Lower leg skin (tissue), 4 donors: ENCODE measurements at places on chromosomes 5 and 9. TPM values are rescaled to one million over a fixed set of nuclear protein-coding genes. Genes with fewer than 3 reads are reported as not detected.

GRCh38 chr5:107436201-107436600, 234.5 kb downstream of the EFNA5 start:
- no peak for DNase-seq

GRCh38 chr9:79107911-79108676, 463.7 kb upstream of the TLE4 start:
- no peak for DNase-seq

TTC39B gene
- total RNA-seq = 53.3 TPM

PDGFRB gene
- 33.9 TPM for total RNA-seq

TSLP gene
- total RNA-seq = 0.49 TPM

DNA sequence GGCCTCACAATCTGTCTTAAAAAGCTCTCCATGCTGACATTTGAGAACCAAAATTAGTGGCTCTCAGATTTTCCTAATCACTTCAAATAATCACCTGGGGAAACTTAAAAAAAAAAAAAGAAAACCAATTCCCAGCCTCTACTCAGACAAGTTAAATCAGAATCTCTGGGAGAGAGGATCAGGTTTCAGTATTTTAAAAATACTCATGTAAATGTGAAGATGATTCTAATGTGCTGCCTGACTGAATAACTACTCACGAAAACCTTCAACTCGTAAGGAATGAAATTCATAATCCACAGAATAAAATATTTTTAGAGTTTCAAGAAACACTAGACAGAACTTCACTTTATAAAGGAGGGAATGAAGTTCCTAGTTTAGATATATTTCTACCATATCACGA, 114.4 kb downstream of the SVEP1 start:
- DNase-seq = no peak

GOLGA2 gene
- 81.8 TPM for total RNA-seq

DNA sequence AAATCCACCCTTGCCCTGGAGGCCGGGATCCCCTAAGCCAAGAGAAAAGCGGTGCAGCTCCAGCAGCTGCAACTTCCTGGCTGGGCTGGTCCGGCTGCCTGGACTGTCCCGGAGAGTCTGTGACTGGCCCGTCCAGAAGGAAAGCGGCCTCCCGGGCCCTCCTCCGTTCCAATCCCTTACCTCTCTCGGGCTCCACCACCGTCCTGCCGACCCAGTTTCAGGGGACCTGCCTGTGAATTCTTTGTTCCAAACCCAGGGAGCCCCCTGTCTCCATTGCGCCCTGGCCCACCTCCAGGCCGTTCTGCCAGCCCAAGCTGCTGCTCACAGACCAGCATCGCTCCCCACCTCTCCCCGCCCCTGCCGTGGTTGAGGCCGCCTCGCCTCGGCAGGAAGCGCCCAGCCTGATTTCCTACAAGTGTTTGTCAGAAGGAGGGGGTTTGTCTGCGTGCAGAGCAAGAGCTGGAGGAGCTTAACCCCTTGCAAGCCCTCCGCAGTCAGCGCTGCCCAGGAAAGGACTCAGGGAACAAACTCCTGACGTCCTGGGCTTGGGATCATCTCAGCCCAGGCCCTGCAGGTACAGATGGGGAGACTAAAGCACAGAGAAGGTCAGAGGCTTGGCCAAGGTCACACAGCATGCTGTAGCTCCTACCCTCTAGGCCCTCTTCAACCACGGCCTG, at the start of gene AKNA:
Gene AKNA (minus strand): TSS at position 303 of the 677 bp plus-strand sequence. CDS start 6,649 bp downstream, outside the sequence.
- peak; percentile 73 for DNase-seq

- DNase-seq = no peak
Observed at GRCh38 chr9:129351642-129352145, 173.6 kb upstream of the IER5L start.

GRCh38 chr5:27472000-27472763, 433.8 kb upstream of the CDH9 start:
- no peak for DNase-seq

- DNase-seq = no peak
Observed at GRCh38 chr5:115594128-115595047, 7.9 kb downstream of the TICAM2 start.

DNA sequence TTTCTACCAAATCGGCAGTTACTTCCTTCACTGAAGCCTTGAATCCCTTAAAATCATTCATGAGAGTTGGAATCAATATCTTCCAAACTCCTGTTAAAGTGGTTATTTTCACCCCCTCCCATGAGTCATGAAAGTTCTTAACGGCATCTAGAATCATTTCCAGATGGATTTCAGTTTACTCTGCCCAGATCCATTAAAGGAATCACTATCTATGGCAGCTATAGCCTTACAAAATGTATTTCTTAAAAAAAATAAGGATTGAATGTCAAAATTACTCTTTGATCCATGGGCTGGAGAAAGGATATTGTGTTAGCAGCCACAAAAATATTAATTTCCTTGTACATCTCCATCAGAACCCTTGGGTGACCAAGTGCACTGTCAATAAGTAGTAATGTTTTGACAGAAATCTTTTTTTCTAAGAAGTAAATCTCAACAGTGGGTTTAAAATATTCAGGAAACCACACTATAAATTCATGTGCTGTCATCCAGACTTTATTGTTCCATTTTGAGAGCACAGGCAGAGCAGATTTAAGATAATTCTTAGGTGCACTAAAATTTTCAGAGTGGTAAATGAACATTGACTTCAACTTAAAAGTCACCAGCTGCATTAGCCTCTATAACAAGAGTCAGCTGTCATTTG, 767.7 kb downstream of the DTWD2 start:
- DNase-seq = no peak

DNA sequence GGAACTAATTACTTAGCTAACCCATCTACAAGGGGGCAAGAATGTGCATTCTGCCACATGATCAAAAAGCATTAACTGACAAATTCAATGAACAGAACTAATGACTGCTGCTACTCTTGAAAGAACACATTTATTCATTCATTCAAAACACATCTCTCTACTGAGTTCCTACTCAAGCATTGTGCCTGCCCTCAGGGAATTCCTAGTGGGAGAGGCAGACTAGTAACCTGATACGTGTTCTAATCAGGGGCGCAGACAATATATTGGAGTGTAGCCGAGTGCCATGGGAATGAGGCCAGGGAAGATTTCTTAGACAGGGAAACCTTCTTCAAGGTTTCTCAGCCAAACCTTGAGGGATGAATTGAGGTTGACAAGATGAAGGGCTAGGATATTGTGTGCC, 56.7 kb upstream of the PAPPA start:
- DNase-seq = no peak

WDR38 gene
- not detected for total RNA-seq

GRCh38 chr9:95507464-95508241, 9.1 kb downstream of the PTCH1 start:
- DNase-seq = peak; percentile 87

GNA14 gene
- total RNA-seq = 0.13 TPM

FYB1 gene
- 3.5 TPM for total RNA-seq

DNA sequence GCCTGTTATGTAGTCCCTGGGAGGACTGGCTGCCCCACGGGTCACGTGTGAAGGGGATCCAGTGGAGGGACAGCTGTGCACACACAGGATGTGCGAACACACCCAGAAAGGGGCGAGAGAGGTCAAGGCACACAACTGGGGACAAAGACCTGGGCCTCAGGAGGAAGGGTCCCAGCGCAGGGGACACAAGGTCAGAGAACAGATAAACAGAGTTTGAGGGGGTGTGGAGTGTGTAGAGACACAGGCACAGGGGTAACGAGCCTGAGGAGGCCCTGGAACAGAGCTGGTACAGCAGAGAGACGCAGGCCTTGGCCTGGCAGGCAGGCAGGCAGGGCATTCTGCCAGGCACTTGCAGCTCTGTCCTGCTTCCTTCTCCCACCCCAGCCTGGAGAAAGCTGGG, 14.8 kb upstream of the PSMD5 start:
- DNase-seq = no peak

ASPN gene
- total RNA-seq = 4.1 TPM

DNA sequence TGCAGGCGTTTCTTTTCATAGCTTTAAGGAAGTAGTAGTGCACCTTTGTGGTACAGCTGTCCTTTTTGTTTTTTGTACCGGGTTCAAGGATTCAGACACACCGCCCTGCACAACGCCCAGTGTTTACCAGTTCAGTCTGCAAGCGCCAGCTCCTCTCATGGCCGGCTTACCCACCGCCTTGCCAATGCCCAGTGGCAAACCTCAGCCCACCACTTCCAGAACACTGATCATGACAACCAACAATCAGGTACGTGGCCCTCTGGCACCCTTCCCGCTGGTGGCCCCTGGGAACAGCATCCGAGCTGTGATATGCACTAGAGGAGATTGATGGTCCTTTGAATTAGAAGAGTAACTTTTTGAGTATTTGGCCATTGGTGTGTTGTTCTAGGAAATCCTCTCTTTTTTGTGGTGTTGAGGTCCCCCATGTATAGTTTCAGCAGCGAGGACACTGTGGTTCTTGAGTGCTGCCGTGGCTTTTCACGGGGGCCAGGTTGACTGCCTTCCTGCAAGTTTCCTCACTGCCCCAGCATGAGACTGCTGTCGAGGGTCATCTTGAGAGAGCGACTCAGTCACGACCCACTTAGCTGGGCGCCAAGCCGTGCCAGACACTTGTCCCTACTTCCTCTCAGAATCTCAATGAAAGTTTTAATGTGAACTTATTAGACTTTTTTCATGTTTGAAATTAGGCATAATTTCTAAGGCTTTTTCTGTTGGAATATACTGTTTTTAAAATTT, 37.9 kb downstream of the TENT4A start:
- DNase-seq = peak; percentile 81

DNA sequence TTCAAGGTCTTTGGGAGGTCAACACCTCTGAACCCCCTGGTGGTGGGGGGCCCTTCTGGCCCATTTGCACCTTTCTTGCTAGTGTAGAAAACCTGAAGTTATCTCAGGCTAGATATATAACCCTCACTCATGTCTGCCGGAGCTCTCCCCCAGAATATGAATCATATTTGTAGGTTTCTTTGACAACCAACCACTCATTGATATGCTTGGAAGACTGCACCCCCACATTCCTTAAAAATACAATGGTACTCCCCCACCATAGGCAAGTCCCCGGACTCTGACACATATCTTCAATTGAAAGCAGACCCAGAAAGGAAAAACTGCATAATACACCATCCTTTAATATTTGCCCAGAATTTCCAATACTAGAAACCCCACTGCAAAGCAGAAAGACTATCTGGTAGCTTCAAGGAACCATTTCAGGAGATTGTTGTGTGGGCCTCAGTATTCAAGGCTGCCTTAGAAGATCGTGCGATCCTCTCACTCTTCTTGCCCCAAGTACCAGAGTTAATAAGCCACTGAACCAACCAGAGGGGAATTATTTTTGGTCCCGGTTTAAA, 978 bp upstream of the UBE2B start:
- no peak for DNase-seq

- DNase-seq = no peak
Observed at GRCh38 chr5:117473165-117473564, 898.5 kb upstream of the SEMA6A start.

GRCh38 chr9:137797206-137798120, 80.1 kb upstream of the CACNA1B start:
- DNase-seq = no peak

GRCh38 chr9:13896922-13897835, 416.8 kb downstream of the NFIB start:
- DNase-seq = no peak

GRCh38 chr9:75448281-75448680, 360.0 kb downstream of the OSTF1 start:
- DNase-seq = no peak

DNA sequence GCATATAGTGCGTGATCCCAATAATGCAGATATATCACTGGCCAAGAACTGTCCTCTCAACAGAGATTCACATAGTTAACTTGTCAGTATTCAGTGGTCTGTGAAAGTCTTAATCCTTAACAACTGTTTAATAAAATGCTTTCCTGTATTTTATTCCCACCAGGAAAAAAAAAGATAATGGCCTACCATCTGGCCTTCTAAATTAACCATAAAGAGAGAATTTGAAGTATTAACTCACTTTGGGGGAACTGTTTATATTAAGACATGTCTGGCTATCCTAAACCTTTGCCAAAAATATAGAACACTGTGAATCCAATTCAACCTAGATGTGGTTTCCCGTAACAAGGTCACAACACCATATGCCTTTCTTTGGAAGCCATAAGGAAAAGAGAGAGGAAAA, 818 bp upstream of the FREM1 start:
- DNase-seq = no peak

KCNN2 gene
- 1.3 TPM for total RNA-seq

DNA sequence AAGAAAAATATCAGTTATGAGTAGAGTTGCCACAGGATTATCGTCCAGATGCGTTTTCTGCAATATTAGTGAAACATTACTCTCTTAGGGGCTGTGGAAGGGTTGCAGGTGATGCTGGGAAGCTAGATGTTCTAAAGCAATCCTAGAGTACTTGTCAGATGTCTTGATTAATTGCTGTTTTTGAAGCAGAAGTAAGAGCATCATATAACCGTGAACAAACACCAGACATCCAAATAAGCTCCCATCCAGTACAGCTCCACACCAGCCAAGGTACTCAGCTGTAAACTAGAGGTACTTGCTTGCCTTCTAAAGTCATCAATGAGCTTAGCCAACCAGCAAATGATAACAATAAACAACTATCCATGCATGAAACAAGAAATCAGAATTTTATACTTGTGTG, 131.1 kb downstream of the ST8SIA4 start:
- no peak for DNase-seq

GRCh38 chr5:131081913-131082488, 83.1 kb downstream of the HINT1 start:
- DNase-seq = no peak

DNA sequence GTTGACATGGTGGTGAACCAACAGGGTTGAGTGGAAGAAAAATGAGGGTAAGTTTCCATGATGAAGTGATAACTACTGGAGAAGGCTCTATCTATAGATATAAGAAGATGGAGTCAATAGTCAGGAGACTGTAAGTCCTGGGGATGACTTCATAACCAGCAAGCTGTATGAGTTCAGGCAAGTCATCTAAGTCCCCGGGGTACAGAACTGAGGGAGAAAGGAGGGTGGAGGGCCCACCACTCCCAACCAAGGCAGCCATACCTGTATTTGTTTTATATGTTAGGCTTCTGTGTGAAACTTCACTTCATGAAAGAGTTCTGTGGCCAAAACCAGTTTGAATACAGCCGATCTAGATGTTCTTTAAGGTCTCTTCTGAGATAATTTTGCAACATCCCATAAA, 53.3 kb upstream of the IFNE start:
- DNase-seq = no peak

GRCh38 chr9:68653141-68653595, 51.9 kb upstream of the PIP5K1B start:
- DNase-seq = no peak

DNA sequence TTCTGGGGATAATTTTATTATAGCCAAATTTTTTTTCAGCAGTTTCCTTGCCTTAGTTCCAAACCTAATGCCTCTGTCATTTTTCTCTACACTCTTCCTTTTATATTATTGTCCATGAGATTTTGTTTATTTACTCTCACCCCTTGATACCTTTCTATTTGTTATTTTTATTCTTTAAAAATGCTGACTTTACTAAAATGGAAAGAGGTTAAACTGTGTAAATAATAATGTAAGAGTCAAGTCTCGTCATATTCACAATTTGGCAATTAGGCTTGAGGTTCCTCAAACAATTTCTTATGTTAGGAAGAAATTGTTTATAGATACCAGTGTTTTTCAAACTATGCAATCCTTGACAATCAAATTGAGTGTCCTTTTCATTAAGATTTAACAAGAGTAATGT, 428.6 kb upstream of the CDH9 start:
- DNase-seq = no peak

- no peak for DNase-seq
Observed at GRCh38 chr5:94969174-94969573, 315.7 kb downstream of the MCTP1 start.

PAIP1 gene
- 65.4 TPM for total RNA-seq
